ENCODE measurements at places on chromosomes 1 and 21. TPM values are rescaled to one million over a fixed set of nuclear protein-coding genes. Genes with fewer than 3 reads are reported as not detected.

Gene SERPINC1
- not detected for total RNA-seq

Gene ZBED6
- 7.5 TPM for total RNA-seq

Gene OR2M3
- not detected for total RNA-seq

Gene OSCP1
- 12.8 TPM for total RNA-seq

Gene MROH9
- total RNA-seq: not detected

Gene LCE2C
- not detected for total RNA-seq
